Coronary artery (tissue), 2 donors: ENCODE measurements at places on chromosomes 7 and 10.

GRCh38 chr7:132565441-132565840 lies 10.8 kb downstream of the PLXNA4 start:
- DNase-seq: no peak

DNA sequence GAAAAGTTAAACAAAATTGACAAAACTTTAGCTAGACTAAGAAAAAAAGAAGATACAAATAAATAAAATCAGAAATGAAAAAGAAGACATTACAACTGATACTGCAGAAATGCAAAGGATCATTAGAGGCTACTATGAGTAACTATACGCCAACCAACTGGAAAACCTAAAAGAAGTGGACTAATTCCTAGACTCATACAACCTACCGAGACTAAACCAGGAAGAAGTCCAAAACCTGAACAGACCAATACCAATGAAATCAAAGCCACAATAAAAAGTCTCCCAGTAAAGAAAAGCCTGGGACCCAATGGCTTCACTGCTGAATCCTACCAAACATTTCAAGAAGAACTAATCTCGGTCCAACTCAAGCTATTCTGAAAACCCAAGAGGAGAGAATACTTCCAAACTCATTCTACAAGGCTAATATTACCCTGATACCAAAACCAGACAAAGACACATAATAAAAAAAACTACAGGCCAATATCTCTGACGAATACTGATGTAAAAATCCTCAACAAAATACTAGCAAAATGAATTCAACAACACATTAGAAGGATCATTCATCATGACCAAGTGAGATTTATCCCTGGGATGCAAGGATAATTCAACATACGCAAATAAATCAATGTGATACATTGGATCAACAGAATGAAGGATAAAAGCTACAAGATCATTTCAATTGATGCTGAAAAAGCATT lies 20.3 kb downstream of the ELAPOR2 start:
- DNase-seq: no peak

- DNase-seq: no peak
These were observed 144.2 kb downstream of the CELF2 start for GRCh38 chr10:11161910-11162309.

GRCh38 chr10:101831169-101831811 lies 12.3 kb downstream of the KCNIP2 start:
- DNase-seq: no peak

GRCh38 chr10:110983466-110983865 lies 64.1 kb downstream of the SHOC2 start:
- no peak for DNase-seq

DNA sequence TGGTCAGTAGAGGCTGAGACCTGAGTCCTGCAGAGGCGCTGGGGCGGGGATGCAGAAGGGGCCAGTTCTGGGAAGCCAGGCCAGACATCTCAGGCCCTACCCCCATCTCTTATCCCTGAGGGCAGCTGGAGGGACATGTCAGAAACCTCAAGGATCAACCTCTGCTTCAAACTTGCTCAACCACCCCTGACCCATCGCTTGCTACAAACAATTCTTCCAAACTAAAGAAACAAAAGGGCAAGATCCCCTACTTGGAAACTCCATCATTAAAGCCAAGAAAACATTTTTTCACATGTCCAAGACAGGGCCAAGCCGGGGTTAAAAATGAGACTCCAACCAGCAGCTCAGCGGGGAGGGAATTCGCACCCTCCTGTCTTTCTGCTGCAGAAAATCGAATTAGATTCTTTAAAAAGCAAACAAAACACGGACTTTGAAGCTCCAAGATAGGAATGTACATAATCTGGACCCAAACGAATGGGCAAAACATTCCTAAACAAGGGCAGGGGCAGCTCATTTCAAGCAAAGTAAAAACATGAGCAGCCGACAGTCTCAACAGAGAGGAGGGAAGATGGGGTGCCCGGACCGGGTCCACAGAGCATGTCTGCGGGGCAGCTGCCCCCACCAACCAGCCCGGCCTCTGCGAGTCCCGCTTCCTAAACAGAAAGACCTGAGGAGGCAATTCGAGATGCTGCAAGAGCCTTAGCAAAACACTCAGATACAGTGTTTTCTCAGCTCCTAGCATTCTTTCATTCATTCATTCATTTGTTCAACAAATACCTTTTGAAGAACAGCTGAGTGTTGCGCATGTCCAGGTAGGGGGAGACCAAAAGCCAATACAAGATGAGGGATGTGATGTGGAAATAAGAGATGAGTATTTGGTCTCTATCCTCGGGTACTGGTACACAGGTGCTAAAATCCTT lies 44.8 kb downstream of the CHST15 start:
- no peak for DNase-seq

DNA sequence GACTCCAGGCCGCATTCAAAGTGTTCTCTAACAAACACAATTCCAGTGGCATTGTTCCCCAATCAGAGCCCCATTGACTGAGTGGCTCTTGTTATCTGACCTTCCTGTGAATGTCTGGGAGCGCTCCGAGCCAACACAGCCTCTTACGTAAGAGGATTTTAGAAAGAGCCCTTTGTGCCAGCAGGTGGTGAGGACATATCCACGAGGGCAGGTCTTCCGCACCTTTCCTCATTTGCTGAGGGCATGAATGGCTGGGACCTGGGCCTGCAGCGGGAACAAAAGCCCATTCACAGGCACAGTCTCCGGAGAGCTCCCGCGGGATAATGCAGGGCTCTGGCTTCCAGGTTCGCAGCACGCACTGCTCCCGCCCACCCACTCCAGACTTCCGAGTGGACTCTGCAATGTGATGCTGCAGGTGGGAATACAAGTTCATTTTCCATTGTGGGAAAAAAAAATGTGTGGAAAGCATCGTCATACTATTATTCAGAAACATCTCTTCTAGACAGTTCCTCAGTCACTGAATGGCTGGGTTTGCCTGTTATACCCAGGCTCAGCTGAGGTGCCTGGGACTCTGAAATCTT lies 295.0 kb upstream of the IGFBP3 start:
- no peak for DNase-seq

DNA sequence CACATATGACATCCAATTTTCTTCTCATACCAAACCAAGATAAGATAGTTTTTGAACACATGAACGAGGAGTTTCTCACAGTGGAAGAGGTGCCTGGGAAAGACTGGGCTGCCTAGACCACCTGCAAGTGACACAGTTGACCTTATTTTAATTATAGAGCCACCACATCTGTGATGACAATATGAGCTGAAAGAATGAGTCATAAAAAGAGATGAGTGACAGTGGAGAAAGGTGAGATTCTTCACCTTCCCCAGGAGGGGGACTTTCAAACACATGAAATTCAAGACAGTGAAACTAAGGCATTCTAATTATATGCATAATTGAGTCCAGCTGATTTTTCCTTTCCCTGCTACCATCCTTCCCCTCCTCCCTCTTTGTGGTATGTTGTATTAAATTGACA lies 475.5 kb downstream of the NXPH1 start:
- DNase-seq: no peak

DNA sequence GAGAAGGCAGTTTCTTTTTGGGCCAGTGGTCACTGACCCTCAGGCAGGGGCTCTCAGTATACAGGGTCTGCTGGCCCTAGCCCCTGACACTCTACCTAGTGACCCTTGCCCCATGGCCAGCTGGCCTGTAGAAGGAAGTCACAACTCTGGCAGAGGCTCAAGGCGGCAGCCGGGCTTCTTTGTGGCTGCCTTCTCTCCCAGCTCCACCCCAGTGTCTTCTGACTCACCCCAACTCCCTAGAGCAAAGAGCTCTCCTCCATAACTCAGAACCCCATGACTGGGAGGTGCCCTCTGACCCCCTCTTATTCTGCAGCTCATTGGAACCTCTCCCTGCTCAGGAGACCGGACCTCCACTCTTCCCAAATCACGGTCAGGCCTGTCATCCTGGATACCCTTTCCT lies 358.2 kb downstream of the FGFR2 start:
- no peak for DNase-seq

- DNase-seq: no peak
These were observed 41.1 kb downstream of the COBL start for GRCh38 chr7:51275532-51275931.

- DNase-seq: no peak
These were observed 254.6 kb downstream of the TSPAN12 start for GRCh38 chr7:120603366-120603765.

DNA sequence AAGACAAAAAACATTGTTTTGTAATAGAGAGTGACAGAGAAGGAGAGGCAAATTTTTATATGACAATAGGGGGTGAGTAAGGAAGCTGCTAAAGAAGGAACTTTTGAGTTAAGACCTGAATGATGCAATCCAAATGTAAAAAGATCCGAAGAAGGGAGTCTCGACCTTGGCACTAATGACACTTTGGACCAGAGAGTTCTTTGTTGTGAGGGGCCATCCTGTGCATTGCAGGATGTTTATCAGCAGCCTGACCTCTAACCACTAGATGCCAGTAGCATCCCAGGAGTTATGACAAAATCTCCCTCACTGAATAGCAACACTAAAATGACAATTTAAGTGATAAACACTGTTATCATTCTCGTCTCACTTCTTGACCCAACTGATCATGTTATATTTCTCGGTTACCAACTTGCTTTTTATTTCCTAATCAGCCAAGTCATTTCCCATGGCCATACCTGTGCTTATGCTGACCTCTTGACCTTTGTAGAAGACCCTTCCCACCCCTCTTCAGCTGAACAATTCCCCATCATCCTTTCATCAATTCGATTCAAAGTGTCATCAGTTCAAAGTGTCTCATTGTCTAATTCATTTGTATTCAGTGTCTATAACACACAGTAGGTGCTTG lies 30.0 kb downstream of the DGKI start:
- no peak for DNase-seq

GRCh38 chr10:129742742-129743550 lies 221.1 kb downstream of the EBF3 start:
- DNase-seq: peak; percentile 38

GRCh38 chr7:99116144-99116543 lies 27.8 kb downstream of the SMURF1 start:
- no peak for DNase-seq

GRCh38 chr10:124465003-124465776 lies 3.6 kb downstream of the LHPP start:
- DNase-seq: no peak

GRCh38 chr7:76133164-76133775 lies 68.4 kb upstream of the SRRM3 start:
- no peak for DNase-seq

DNA sequence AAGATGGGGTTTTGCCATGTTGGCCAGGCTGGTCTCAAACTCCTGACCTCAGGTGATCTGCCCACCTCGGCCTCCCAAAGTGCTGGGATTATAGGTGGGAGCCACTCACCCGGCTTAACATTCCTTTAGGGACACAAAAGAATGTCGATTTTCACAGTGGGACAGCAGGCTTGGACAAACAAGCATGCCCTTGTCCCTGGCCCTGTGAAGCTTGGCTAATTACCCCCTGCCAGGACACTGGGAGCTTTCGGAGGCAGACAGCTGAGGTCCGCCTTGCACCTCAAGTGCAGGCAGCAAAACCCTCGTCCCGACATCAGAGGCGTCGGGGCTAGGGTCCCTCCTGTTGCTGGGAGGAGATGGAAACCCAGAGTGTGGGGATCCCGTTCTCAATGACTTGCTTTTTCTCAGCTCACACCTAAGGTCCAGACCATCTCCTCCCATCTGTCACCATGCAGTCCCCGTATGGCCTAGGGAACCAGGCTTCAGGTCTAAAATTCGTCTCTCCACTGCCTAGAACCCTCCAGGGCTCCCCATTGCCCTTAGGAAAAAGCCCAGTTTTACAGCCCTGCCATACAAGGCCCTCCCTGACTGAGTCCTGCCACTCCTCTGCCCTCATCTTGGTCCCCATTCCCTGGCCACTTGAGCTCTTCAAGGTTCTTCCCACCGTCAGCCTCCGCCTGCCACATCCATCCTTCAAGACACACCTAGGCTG lies 6.3 kb upstream of the CLIP2 start:
- peak; percentile 49 for DNase-seq

DNA sequence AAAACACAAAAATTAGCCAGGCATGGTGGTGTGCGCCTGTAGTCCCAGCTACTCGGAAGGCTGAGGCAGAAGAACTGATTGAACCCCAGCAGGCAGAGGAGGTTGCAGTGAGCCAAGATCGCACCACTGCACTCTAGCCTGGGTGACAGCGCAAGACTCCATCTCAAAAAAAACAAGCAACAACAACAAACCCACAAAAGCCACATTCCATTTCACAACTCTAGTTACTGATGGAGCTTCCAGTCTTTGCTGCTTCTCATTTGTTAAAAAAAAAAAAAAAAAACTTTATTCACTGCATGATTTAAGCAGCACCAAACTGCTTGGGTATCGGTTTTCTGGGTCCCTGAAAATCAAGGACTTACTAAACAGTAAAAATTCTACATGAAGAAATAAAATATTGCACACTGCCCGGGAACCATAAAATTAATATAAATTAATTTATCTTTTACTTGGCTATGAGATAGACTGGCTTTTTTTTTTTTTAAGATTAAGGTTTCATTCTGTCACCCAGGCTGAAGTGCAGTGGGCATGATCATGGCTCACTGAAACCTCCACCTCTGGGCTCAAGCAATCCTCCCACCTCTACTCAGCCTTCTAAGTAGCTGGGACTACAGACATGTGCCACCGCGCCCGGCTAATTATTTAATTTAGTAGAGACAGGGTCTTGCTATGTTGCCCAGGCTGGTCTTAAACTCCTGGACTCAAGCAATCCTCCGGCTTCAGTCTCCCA lies 42.0 kb downstream of the SRPK2 start:
- no peak for DNase-seq

DNA sequence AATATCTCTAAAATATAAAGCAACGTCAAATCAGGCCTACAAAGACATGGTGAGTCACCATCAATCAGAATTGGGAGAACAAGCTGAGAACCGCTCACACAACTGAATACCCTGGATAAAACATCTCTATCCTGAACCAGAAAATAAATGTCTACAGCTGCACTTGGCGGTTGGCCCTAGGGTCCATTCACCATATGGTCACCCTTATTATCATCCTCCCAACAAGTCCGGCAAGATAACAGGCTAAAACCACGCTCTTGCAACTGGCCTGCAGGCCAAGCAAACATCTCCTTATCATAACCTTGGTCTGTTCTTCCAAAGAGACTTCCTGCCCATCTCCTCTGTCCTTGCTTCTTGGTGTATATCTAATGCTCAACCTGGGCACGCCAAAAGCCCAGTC lies 310.7 kb downstream of the CALN1 start:
- no peak for DNase-seq

- no peak for DNase-seq
These were observed 67.1 kb downstream of the CUBN start for GRCh38 chr10:17062493-17062892.

- no peak for DNase-seq
These were observed 427.0 kb downstream of the PHTF2 start for GRCh38 chr7:78225534-78225933.

DNA sequence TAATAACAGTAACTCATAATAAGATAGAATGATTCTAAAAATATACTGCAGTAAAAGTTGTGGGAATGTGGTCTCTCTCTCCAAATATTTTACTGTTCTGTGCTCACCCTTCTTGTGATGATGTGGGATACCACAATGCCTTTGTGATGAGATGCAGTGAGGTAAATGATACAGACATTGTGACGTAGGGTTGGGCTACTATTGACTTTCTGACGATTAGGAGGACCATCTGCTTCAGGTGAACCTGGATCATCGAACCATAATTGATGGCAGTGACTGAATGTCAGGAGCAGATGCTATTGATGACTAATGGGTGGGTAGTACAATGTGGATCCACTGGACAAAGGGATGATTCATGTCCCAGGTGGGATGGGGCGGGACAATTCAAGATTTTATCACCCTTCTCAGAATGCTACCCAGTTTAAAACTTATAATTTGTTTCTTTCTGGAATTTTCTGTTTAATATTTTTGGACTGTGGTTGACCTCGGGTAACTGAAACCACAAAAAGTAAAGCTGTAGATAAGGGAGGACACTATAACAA lies 73.9 kb upstream of the ARMC3 start:
- no peak for DNase-seq
